ENCODE measurements at places on chromosomes 7 and 10.

GRCh38 chr10:63430091-63430998, 35.4 kb downstream of the JMJD1C start:
- no peak for DNase-seq

DNA sequence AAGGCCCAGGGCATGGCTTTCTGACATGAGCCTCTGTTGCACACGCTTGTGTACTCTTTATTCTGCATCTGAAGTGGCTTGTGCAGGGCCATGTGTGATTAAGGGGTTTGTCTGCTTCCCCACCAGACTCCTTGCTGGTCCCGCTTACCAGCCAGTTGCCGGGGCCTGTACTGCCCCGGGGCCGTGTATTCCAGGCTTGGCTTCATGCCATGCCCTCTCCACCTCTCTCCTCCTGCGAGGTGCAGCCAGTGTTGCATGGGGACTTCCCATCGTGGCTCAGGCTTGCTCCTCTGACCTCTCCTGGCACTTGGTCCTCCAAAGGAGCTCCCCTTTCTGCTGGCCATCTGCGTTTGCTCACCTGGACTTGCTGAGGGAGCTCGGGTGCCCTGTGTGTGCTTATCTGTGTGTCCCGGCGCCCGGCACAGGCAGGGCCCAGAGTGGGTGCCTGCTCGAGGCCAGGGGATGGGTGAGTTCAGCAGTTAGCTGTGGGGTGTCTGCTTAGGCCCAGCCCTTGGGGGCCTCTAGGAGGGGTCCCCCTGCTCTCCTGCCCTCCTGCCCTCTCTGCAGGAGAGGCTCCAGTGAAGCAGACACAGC, 11.0 kb upstream of the C10orf143 start:
- no peak for DNase-seq

DNA sequence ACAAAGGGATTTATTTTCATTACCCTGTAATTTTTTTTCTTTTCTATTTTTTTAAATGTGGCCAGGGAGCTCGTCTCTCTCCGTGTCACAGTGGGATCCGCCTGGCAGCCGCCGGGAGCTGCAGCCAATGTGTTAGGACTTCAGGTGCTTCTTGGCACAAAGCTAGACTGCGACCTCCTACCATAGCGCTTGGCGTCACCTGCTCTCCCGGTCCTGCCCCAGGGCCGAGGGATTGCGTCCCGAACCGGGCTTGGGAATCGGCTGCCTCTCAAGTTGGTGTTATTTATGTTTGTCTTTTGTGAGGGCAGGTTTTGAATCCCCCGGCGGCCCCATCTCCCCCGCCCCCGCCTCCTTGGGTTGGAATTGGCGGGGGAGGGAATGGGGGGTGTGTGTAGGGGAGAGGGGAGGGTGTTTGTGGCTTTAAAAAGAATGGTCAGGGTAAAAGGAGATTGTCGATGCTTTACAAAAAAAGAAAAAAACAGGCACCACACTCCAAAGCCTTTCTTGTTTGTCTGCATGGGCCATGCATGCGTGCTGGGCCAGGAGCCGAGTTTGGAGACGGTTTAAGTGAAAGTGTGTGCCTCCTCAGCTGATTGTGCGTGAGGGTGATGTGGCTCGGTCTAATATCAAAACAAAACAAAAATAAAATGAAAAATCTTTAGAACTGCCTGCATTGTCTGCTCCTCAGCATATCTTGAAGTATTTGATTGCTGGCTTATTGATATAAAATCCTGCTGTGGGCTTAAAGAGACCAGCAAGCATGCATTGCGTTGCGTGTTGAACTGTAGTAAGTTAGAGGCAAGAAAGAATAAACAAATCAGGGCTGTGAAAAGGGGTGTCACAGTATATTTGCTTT, 1.2 kb downstream of the PPP1R9A start:
- DNase-seq: no peak

DNA sequence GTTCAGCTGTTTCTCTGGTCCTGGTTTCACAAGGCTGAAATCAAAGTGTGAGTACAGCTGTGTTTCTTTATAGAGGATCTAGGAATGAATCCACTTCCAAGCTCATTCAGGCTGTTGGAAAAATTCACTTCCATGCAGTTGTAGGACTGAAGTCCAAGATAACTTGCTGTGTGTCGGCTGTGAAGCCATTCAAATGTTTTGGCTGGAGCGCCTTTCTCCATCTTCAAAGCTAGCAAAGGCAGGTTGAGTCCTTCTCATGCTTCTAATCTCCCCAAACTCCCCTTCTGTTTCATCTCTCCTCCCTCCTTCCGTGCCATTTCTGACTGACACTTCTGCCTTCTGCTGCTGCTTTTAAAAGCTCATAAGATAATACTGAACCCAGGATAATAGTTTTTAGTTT, 1195.4 kb upstream of the LRRN3 start:
- DNase-seq: no peak

GRCh38 chr10:83724471-83725241, 414.7 kb upstream of the GHITM start:
- DNase-seq: no peak

DNA sequence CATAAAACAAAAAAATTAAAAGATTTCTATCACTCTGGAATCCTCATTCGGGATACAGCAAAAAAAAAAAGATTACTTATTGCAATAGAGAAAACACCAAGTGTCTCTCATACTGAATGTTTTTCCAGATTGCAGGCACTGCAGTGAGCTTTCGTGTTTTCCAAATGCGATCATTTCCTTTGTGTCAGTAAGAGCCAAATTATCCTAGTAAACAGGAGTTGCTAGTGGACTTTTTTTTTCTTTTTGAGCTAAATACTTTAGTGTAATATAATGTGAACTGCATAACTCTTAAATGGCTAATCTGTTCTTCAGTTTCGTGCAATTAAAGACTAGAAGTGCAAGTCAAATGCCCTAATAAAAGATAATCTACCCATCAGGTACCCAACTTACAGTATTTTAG, 44.4 kb upstream of the TOMM7 start:
- DNase-seq: no peak

DNA sequence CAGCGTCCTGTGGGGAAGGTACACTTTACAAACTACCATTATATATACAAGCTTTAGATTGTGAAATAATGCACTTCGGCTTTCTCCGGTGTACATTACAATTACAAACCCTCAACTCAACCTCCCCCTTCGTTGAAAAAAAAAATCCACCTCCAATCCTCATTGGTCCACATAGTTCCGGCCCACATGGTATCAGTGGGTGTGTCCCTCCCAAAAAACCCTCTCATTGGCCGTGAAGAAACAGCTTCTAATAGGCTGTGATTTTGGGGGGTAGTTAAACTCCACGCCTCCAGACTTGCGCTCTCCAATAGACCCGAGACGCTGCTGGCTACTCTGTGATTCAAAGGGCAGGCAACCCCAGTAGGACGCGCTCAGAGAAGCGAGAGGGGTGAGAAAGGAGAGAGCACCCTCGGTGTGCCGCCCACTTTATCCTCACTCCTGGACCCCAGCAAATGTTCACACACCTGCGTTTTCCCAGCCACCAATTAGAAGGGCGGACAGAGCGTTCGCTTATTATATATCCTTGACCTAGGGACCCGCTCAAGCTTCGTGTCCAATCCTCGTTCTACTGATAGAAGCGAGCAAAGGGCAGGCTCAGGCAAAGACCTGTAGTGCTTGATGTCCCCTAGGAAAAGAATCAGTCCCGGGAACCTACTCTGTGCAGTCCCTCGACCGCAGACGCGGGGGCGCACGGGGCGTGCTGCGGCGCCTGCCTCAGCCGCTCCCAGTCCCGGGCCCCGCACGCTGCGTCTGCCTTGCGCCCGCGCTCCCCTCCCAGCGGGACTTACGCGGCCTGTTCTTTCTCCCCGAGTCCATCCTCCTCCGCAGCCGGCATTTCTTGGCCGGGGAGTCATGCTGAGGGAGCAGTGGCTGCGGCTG, 991 bp downstream of the PANK1 start:
- peak; percentile 58 for DNase-seq

DNA sequence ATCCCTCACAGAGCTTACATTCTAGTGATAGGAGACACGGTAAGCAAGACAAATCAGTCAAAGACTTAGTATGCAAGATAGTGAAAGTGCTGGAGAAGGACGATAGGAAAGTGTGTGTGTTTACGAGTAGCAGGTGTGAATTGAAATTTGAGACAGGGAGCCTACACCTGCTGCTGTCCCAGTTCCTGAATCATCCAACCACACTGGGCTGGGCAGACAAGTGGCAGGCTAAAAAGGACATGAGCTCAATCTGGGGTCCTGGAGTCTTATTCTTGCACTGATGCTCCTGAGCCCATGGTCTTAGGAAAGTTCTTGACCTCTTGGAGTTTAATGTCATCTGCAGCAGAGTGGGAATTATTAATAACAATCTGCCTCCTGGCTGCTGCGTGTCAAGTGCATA, 16.2 kb downstream of the RBP3 start:
- DNase-seq: no peak

- DNase-seq: no peak
Measured at GRCh38 chr10:122241836-122242235, 29.3 kb upstream of the BTBD16 start.

- no peak for DNase-seq
Measured at GRCh38 chr10:3126741-3127346, 45.7 kb downstream of the PITRM1 start.

DNA sequence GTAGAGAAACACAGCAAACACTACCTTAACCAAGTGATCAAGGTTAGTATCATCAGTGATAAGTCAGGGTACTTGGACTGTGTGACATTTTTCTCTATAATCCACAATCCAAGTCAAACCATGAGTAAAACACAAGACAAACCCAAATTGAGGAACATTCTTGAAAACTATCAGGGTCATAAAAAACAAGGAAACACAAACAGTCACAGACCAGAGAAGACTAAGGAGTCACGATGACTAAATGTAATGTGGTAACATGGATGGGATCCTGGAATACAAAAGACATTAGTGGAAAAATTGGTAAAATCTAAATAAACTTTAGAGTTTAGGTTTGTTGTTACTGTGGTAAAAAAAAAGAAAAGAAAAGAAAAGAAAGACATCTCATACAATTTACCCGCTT, 103.8 kb downstream of the ARMH3 start:
- no peak for DNase-seq

GRCh38 chr7:79434098-79434497, 19.4 kb downstream of the MAGI2 start:
- DNase-seq: no peak

DNA sequence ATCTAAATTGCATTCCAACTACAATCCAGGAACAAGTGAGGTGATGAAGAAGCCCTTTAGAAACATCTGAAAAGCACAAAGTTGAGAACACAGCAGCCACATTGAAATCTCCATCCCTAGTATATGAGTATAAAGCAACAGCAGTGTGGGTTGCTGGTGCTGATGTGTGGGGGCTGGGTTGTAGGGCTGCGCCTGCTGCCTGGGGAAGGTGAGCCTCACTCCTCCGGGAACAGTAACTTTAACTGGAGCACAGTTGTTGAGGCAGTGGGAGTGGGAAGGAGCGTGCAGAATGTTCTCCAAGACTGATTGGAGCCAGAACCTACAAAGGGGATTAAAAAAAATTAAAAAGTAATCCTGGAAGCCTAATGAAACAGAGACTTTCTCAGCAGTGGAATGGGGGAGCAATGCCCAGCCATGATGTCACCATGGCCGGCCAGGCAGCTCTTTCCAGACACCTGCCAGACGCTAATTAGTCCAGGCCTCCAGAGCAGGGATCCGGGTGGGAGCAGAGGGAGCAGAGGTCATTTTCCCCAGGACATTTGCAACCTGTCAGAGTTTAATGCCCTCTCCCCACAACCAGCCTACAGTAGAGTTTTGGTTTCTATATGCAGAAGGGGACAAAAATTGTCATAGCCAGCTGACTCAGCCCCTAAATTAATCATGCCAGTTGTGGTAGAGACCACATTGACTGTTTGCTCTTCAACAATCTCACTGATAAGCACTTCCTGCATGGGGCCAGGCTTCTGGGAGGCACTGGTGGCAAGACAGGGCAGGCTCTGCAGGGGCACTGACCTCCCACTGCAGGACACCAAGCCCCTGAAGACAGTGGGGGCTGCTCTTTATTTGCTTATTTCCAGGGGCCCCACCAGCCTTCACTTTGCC, 133.0 kb upstream of the ZNF32 start:
- DNase-seq: peak; percentile 40

DNA sequence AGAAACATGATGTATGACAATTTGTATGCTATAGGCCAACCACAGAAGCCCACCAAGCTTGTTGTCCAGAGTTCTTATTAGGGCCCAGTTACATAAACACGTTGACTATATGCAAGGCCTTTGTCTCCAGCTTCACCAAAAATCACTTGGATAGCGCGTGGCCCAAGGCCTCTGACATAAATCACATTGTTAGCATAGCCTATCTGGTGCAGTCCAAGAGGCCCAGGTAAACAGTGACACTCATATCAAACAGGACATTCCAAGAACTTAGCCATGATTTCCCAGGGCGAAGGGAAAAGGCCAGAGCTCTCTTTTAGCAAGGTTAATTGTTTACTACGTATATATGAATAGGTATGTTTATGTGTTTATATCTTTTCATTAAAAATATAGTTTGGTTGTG, 337.2 kb upstream of the CELF2 start:
- no peak for DNase-seq

- DNase-seq: no peak
Measured at GRCh38 chr10:85597006-85597405, 769.6 kb downstream of the GRID1 start.

DNA sequence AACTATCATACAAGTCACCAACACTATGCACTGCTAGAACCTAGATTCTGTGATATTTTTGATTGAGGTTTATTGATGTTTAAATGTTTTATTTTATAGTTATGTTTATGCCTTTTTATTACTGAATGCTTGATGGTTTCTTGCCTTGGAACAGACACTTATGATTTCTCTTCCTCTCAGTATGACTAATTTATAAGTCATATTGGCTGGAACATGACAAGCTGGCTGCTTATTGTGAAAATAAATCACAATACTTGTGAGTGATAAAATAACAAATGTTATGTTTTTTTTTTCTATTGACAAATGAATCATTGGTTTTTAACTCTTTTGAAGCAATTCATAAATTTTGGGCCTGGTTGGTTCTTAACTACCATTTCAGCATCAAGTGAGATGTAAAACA, 142.0 kb upstream of the MALRD1 start:
- DNase-seq: no peak

GRCh38 chr10:15879663-15880062, 19.4 kb upstream of the MINDY3 start:
- no peak for DNase-seq

GRCh38 chr10:106540645-106541044, 623.9 kb downstream of the SORCS1 start:
- no peak for DNase-seq

DNA sequence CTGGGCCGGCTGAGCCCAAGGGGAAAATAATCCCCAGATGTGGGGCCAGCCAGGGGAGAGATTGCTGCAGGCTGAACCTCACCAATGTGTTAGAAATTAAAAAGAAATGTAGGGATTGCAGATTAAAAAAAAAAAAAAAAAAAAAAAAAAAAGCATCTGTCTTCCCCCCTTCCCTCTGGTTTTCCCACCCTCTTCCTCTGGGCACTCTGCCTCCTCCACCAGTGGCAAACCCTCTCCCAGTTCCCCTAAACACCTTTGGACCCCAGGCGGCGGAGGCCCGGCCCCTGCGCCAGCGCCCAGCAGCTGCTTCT, 7.1 kb downstream of the MNX1 start:
- no peak for DNase-seq

- DNase-seq: no peak
Measured at GRCh38 chr10:60801522-60801921, 23.2 kb downstream of the CDK1 start.

- peak; percentile 42 for DNase-seq
Measured at GRCh38 chr7:99631295-99632109, 14.8 kb downstream of the ZSCAN25 start.
